Activated CD8-positive, alpha-beta memory T cell treated with anti-CD3 and anti-CD28 coated beads, Interleukin-2, amount 10 ng/mL, durations not matched to agents 7 days and 5 days (primary cell): ENCODE measurements at places on chromosomes 5 and 9. TPM values are rescaled to one million over a fixed set of nuclear protein-coding genes. Genes with fewer than 3 reads are reported as not detected.

AK1 gene
- 33.6 TPM for total RNA-seq

PDZD2 gene
- not detected for total RNA-seq

NEUROG1 gene
- not detected for total RNA-seq

ZNG1C gene
- 36.4 TPM for total RNA-seq

DNA sequence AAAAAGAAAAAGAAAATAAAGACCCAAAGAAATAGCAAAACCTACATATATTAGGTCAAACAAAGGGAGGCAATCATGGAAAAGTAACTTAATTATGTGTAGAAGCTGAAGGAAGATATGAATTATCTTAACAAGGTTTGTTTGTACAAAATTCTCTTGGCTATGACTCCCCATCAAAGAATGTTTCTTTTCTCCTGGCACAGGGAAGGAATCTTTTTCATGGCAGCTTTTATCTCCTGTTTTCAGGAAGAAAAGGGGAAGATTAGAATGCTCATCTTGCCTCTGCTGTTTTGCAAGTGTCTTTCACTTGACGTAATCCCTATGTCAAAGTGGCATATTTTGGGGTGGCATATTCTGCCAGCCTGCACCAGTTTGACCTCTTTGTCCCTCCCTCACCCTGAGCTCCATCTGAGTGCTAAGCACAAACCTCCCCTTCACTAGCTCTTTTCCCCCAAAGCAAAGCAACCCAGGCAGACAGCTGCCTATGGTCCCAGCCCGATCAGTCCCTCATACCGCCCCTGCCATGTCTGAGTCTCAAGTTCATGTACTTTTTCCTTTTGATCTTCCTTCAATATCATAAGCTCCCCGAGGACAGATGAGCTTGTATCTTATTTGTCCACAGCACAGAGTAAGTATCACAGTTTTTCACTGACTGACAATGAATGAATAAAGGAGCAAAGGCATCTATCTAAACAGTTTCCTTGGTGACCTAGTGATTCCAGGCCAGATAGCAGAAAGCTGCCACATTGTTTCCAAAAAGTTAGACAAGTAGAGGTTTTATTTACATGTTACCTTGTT is 242.8 kb upstream of the ANKRD55 start:
- no peak overlapping the region for H3K27ac ChIP-seq
- H3K36me3 ChIP-seq, result no peaks in the 10 kb centered on the region

- H3K27me3 ChIP-seq, result peaks cover 15% of the 10 kb centered on the region
- no peaks in the 10 kb centered on the region for H3K4me1 ChIP-seq
- H3K36me3 ChIP-seq, result no peaks in the 10 kb centered on the region
- no peak for DNase-seq
- no peak overlapping the region for H3K27ac ChIP-seq
Measured at GRCh38 chr5:175378444-175379028, 65.4 kb downstream of the DRD1 start.

GRCh38 chr9:100352201-100352726 is 478 bp downstream of the TEX10 start:
- H3K4me1 ChIP-seq, result peaks cover 42% of the 10 kb centered on the region
- peak; percentile 58 for DNase-seq
- H3K4me3 ChIP-seq, result peak overlapping the region; percentile 98

- DNase-seq, result no peak
- no peak overlapping the region for H3K27ac ChIP-seq
- no peak overlapping the region for H3K4me3 ChIP-seq
- no peaks in the 10 kb centered on the region for H3K4me1 ChIP-seq
Measured at GRCh38 chr9:70832492-70832891, 288.9 kb downstream of the TRPM3 start.

DNA sequence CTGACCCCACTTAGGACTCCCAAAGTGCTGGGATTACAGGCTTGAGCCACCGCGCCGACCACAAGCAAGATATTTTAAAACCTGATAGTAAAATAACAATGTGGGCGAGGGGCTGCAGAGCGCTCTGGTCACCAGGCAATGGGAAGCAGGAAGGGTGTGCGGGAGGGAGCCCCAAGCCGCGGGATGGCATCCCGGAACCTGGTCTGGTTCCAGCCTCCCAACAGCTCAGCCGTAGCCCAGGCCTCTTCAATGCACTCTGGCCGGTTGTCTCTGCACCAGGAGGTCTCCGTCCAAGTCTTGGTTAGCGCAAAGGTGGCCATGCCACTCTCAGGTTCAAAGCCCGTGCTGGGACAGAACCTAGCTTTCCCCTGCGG is 694 bp upstream of the UAP1L1 start:
- H3K27me3 ChIP-seq, result no peaks in the 10 kb centered on the region
- peak overlapping the region; percentile 62 for H3K4me3 ChIP-seq
- H3K36me3 ChIP-seq, result peaks cover 7% of the 10 kb centered on the region
- peak overlapping the region; percentile 52 for H3K27ac ChIP-seq
- DNase-seq, result no peak

DNA sequence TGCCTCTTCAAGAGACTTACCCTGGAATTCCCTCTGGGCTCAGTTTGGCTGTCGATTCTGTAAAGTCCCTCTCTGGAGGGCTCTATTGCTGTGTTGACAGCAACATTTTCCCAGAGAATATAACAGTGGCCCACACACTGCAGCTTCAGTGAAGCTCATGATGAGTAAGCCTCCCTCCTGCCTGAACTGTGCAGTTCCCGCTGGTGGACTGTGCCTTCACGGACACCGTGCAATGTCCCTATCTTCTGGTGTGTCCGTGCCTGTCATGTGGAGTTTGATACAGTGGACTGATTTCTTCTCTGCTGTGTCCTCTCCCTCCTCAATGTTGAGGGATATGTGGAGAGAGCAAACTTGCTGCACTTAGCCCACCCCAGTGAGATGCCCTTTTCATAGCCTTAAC is 109.0 kb downstream of the NTRK2 start:
- H3K4me1 ChIP-seq, result no peaks in the 10 kb centered on the region
- H3K36me3 ChIP-seq, result peaks cover 2% of the 10 kb centered on the region
- DNase-seq, result no peak

DNA sequence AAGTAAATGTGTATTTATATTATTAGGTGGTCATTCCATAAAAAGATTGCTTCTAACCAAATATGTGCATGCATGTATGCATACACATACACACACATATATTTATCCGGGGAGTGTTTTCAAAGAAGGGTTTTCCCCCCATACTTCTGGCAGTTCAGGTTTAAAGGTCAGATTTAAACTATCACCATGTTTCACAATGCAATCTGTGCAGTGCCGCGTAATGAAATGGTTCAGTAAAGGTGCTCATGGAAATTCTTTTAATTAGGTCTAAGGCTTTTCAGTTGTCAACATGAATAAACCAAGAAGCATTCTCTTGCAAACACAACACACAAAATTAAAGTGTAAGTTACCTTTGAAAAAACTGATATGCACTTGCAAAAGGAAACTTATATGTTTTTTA is 211.0 kb downstream of the CRB2 start:
- H3K4me3 ChIP-seq, result no peak overlapping the region
- H3K36me3 ChIP-seq, result peaks cover 2% of the 10 kb centered on the region
- peaks cover 11% of the 10 kb centered on the region for H3K4me1 ChIP-seq
- no peak overlapping the region for H3K27ac ChIP-seq

DNA sequence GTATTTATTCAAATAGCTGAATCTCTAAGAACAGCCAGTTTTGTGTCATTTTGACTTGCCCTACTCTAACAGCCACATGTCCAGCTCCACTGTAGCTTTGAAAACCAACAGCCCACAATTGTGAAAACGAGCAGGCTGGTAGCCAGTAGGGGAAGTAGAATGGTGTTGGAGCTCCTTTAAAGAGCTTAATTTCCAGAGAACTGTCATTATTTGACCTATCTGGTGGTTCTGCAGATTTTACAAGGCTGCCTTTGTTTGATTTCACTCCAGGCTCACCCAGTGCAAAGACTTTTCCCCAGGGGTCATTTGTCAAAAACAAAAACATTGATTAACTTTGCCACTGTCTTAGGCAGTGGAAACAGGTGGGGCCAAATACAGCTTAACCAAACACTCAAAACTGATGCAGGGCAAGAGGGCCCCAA is 3.2 kb upstream of the PJA2 start:
- no peak overlapping the region for H3K4me3 ChIP-seq
- H3K36me3 ChIP-seq, result peaks cover 8% of the 10 kb centered on the region
- DNase-seq, result no peak
- H3K27ac ChIP-seq, result no peak overlapping the region
- peaks cover 11% of the 10 kb centered on the region for H3K4me1 ChIP-seq

GRCh38 chr5:120677481-120677880 is 213.4 kb downstream of the PRR16 start:
- H3K4me1 ChIP-seq, result no peaks in the 10 kb centered on the region
- no peak overlapping the region for H3K27ac ChIP-seq
- H3K36me3 ChIP-seq, result no peaks in the 10 kb centered on the region
- DNase-seq, result no peak
- H3K27me3 ChIP-seq, result no peaks in the 10 kb centered on the region

DNA sequence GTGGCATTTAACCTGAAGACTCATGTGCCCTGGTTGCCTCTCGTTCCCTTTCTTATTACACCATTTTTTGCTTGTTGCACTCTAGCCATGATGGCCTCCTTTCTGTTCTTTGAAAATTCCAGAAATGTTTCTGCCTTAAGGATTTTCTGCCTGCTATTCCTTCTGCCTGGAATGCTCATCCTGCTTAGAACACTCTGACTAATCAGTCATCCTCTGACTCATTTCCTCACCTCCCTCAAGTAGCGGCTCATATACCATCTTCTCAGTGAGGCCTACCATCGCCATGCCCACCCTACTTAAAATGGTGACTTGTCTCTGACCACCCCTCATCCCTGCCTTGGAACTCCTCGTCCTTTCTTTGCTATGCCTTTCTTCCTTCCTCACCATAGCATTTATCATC is 68.8 kb downstream of the KIF4B start:
- no peak overlapping the region for H3K27ac ChIP-seq
- H3K4me3 ChIP-seq, result no peak overlapping the region
- H3K4me1 ChIP-seq, result no peaks in the 10 kb centered on the region
- peaks cover 4% of the 10 kb centered on the region for H3K27me3 ChIP-seq
- H3K36me3 ChIP-seq, result no peaks in the 10 kb centered on the region

- H3K27ac ChIP-seq, result no peak overlapping the region
- no peaks in the 10 kb centered on the region for H3K27me3 ChIP-seq
Measured at GRCh38 chr5:61994171-61994570, 311.8 kb upstream of the KIF2A start.

DNA sequence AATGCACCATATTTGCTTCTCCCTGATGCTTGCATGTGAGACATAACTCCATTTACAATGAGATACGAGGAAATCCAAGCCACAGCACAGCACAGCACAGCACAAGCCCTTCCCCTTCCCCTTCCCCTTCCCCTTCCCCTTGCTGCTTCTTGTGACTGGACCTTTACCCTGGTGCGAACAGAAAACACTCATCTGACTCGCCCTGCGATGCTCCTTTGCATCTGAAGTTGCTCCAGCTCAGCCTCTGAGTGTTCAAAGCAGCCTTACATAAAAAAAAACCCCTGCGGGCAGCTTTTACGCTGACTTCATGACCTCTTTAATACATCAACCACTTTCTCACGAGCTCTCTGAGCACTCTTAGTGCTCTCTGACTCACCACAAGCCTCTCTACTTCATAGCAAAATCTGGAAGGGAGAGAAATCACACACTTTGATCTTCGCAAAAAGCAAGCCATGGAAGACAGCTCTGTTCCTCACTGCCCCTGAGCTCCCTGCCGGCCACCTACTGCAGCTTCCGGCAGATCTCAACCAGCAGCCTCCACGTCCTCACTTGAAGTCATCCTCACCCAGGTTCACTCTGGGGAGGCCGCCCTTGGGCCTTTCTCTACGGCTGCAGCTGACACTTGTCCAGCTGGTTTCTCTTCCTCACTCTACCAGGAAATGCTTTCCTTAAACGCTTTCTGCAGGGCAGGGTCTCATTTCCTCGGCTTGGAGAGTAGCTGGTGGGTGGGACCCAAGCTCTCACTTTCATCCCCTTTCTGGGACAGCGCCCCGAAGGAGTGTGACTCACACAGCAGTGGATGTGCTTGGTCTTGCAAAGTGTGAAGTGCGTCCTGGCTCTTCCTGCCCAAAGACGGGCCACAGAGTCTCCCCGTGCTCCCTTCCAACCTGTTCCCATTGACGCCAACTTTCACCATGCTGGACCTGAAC is 5.3 kb downstream of the SLC34A1 start:
- peak overlapping the region; percentile 88 for H3K27ac ChIP-seq
- H3K4me3 ChIP-seq, result peak overlapping the region; percentile 37
- no peaks in the 10 kb centered on the region for H3K27me3 ChIP-seq
- DNase-seq, result peak; percentile 72

- H3K27me3 ChIP-seq, result no peaks in the 10 kb centered on the region
- DNase-seq, result no peak
- no peaks in the 10 kb centered on the region for H3K4me1 ChIP-seq
- H3K27ac ChIP-seq, result no peak overlapping the region
Measured at GRCh38 chr5:99614888-99615287, 686.1 kb upstream of the CHD1 start.

DNA sequence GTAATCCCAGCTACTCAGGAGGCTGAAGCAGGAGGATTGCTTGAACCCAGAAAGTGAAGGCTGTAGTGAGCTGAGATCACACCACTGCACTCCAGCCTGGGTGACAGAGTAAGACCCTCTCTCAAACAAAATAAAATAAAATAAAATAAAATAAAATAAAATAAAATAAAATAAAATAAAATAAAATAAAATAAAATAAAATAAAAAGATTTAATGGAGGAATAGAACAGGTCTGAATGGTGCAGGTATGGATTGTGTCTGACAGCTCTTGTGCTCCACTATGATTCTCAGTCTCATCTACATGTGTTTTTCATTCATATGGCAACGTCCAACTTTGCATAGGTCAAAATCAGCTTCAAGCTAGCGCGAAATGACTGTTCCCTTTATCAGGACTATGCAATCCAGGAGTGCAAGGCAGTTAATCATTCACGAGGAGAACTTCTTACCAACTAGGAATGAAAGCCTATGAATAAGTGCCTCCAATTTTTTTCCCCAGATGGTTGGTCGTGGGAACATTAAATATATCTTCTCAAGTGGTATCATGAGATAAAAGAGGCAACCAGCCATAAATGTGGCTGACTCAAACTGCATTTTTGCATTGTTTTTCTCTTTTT is 1392.3 kb upstream of the CDH9 start:
- no peak overlapping the region for H3K4me3 ChIP-seq
- DNase-seq, result no peak
- H3K27ac ChIP-seq, result no peak overlapping the region
- no peaks in the 10 kb centered on the region for H3K27me3 ChIP-seq
- H3K4me1 ChIP-seq, result no peaks in the 10 kb centered on the region

- no peak for DNase-seq
- H3K4me1 ChIP-seq, result no peaks in the 10 kb centered on the region
- no peak overlapping the region for H3K4me3 ChIP-seq
- H3K27ac ChIP-seq, result no peak overlapping the region
Measured at GRCh38 chr5:119570910-119571309, 58.4 kb upstream of the FAM170A start.

- no peaks in the 10 kb centered on the region for H3K4me1 ChIP-seq
- H3K27ac ChIP-seq, result no peak overlapping the region
- H3K4me3 ChIP-seq, result no peak overlapping the region
- H3K27me3 ChIP-seq, result no peaks in the 10 kb centered on the region
Measured at GRCh38 chr9:81224166-81225081, 464.9 kb downstream of the TLE1 start.

GRCh38 chr9:34123682-34124081 is 2.8 kb downstream of the DCAF12 start:
- peak overlapping the region; percentile 96 for H3K27ac ChIP-seq
- DNase-seq, result peak; percentile 72
- H3K4me1 ChIP-seq, result peaks cover 42% of the 10 kb centered on the region
- peaks cover 45% of the 10 kb centered on the region for H3K36me3 ChIP-seq
- no peaks in the 10 kb centered on the region for H3K27me3 ChIP-seq
